ENCODE measurements at places on chromosomes 4 and X.

DNA sequence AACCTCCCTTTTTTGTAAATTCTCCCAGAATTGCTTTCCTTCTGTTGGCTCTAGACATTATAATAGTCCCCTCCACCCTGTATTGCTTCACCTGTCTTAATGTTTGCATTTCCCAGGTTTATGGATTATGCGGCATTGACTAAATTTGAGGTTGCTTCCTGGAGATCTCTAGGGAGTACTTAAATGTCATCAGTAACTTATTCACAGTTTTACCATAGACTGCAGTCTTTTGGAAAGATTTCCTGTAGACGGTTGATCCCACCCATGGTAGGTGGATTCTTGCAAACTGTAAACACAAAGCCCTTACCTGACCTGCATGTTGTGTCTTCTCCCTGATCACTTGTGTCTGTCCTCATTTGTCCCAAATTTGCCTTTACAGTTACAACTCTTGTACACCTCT, 6.2 kb upstream of the NOX1 start:
- ATAC-seq = no peak

DNA sequence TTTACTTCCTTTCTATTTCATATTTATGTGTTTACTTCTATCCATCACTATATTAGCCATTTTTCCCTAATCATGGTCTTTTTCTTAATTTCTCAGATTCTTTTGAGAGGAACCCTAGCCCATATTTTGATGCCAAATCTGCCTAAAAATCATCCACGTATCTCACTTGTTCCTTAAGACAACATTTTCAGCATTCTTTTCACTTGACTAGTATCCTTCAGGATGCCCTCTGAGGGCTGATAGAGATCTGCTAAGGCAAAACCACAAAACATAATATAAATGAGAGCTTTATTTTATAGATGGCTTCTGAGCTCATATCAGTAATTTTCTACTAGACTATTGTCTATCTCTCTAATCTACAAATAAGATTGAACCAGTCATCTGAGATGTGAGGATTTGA, 341.9 kb downstream of the GPM6A start:
- ATAC-seq = peak; percentile 68

- ATAC-seq = no peak
These were observed 1.1 kb upstream of the SH3BP2 start for GRCh38 chr4:2791518-2792395.

DNA sequence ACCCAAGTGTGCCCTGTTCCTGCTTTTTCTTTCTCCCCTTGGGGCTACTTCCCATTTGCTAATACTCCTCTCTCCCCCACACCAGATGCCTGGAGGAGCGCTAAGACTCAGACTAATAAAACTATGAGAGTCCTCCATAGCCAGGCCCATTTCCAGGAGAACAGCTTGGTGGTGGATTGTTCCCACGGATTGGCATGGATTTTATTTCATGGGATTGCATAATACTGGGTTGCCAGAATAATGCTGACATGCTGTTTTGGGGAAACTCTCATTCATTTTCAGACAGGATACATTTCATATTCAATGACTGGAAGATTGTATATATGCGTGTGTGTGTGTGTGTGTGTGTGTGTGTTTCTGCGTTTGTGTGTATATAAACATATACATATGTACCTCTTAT, 447.5 kb upstream of the PITX2 start:
- ATAC-seq = no peak

GRCh38 chr4:151417164-151417571, 8.2 kb downstream of the FHIP1A start:
- no peak for ATAC-seq

GRCh38 chr4:40453912-40454311, 118.8 kb downstream of the CHRNA9 start:
- no peak for ATAC-seq

DNA sequence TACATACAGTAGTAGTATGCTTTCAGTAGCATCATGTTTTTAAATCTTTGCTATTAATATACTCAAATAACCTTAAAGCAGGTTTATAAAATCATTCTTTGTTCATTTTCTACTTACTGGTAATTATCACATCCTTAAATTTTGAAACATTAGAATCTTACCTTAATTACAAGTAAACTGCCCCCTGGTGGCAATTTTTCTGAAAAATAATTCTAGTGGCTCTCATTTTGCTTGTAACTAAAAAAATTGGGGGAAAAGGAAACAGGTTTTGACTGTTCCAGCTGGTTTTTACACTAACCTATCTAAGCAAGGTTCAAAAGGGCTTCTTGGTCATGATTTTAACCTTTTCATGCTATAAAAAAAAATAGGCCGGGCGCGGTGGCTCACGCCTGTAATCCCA, 18.5 kb upstream of the DCAF4L1 start:
- no peak for ATAC-seq

DNA sequence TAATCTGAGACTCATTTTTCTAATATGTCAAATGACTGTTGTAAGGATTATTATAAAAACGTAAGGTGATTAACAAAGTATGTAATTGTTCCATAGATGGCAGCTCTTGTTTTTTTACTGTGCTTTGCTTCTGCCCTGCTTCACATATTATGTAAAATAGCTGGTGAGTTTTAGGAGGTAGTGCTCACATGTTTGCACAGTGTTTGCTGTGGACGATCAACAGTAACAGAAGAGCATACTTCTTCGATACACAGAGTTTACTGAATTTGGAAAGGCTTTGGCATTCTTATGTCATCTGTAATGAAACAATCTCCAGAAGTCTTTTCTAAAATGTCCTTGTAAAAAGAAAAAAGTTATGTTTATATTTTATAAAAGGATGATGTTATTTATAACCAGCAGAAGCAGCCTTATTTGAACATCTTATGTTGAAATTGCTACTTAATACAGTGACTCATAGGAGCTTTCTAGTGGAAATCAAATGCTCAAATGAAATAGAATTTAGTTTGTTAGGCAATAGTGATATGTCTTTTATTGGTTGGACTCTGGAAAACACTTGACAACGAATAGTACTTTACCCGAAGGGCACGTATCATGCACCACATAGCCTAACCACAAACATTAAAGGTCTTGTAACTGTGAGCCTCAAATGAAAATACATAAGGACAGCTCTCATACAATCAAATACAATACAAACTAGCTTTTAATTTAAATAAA, 1.9 kb upstream of the MTTP start:
- no peak for ATAC-seq

GRCh38 chr4:131534944-131535645, 1614.0 kb upstream of the PCDH10 start:
- no peak for ATAC-seq

- ATAC-seq = peak; percentile 61
These were observed 15.0 kb upstream of the MTNR1A start for GRCh38 chr4:186570193-186570996.
